Mesendoderm (in vitro differentiated cells): ENCODE measurements at places on chromosomes 6 and 20.

- no peak overlapping the region for H3K27ac ChIP-seq
- H3K36me3 ChIP-seq, result peaks cover 4% of the 10 kb centered on the region
- H3K4me1 ChIP-seq, result peaks cover 2% of the 10 kb centered on the region
- peak; percentile 64 for DNase-seq
- no peak overlapping the region for H3K4me3 ChIP-seq
These were observed 65.2 kb downstream of the TRAM2 start for GRCh38 chr6:52511572-52512151.

DNA sequence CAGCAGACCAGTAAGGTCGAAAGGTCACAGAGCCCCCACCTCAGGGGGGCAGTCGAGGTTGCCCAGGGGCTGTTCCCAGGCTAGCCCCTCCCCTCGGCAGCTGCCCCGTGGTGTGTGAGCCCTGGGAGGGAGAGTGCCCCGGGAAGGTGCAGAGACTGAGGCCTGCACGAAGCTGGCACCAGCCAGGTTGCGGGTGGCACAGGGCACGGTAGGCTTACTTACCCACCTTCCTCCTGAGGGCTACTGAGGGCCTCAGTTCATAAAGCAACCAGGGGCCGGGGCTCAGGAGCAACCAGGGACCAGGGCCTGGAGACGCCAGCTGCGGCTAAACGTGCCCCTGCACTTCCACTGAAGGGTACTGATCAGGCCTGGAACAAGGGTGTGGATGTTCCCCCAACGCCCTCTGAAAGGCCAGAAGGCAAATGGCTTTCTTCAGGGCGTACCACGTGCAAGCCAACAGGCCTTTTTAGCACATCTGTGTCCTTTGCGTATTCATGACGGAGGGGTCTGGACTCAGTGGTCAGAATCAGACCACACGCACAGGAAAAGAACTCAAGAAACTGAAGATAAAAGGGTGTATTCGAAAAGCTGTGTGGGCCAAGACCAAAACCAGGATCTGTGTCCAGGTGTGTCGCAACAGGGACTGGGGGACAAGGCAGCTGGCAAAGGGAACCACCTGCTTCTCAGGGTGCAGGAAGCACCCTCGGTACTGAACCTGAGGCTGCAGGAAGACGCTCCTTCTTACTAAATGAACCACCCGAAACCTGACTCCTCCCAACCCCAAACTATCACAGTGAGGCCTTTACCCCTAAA lies 24.5 kb upstream of the TCFL5 start:
- H3K4me3 ChIP-seq, result no peak overlapping the region
- no peak overlapping the region for H3K27ac ChIP-seq
- DNase-seq, result no peak
- no peaks in the 10 kb centered on the region for H3K27me3 ChIP-seq

- no peaks in the 10 kb centered on the region for H3K27me3 ChIP-seq
- H3K36me3 ChIP-seq, result no peaks in the 10 kb centered on the region
- peak; percentile 42 for DNase-seq
- H3K4me1 ChIP-seq, result no peaks in the 10 kb centered on the region
These were observed 7.6 kb upstream of the DEFB129 start for GRCh38 chr20:219290-220115.

GRCh38 chr6:45728674-45729073 lies 287.0 kb downstream of the CLIC5 start:
- no peaks in the 10 kb centered on the region for H3K4me1 ChIP-seq
- DNase-seq, result no peak
- H3K27ac ChIP-seq, result no peak overlapping the region
- no peaks in the 10 kb centered on the region for H3K36me3 ChIP-seq
- H3K27me3 ChIP-seq, result no peaks in the 10 kb centered on the region

- no peaks in the 10 kb centered on the region for H3K36me3 ChIP-seq
- H3K4me3 ChIP-seq, result no peak overlapping the region
- no peaks in the 10 kb centered on the region for H3K27me3 ChIP-seq
- DNase-seq, result no peak
These were observed 260.6 kb downstream of the ERMARD start for GRCh38 chr6:170012037-170012330.

DNA sequence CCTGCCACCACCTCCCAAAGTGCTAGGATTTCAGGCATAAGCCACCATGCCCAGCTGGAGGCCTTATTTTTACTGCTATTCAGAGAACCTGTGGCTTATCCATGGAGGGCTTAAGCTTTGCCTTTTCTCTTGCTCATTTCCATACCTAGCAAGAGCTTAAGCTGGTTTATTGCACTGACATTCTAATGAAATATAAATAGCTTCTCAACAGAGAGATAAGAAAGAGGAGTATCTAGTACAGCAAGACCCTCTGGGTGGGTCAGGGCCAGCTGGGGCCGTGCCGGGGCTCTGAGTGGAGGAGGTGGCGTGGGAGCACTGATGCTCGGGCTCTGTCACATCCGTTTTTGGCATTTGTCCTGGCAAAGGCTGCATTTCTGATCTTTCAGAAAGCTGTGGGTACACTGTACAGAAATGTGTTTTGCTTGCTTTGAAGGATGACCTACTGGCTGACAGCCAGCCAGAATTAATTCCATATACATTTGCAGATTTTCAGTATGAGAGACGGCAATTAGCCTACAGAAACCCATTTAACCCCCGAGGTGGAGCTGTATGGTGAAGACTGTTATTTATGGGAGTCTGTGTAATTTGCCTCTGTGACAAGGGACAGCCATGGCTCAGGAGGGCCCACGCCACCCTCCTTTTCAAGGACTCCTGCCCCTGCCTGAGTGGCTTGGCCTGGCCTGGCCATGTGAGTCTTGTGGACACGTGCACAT lies 181.6 kb upstream of the AKAP12 start:
- H3K36me3 ChIP-seq, result peaks cover 2% of the 10 kb centered on the region
- H3K27me3 ChIP-seq, result no peaks in the 10 kb centered on the region
- no peak overlapping the region for H3K4me3 ChIP-seq

DNA sequence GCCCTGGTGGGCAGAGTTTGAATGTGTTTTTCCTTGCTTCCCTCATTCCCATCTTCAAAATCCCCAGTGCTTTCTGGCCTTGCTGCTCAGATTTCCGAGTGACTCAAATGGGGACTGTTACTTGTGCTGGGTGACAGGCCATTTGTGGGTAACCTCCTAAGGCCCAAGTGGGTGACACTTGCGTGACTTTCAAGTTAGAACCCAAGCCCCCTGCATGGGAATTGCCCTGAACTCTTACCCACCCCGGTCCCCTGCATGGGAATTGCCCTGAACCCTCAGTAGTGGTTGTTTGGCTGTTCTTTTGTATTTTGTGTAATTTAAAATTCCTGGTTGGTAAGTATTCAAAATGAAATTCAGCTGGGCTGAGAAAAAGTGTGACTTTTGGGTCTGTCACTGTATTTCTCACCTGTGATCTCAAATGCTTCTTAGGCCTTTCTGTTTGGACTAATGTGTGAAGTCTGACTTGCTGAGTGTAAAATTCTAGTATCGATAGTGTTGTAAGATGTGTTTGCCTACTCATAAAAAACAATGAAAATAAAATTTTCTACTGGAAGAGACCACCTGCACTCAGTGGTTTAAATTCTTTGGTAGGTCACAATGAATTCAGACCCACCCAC lies 12.4 kb upstream of the RBM38 start:
- H3K27me3 ChIP-seq, result no peaks in the 10 kb centered on the region
- no peak overlapping the region for H3K27ac ChIP-seq
- H3K4me1 ChIP-seq, result no peaks in the 10 kb centered on the region
- no peak for DNase-seq
- H3K4me3 ChIP-seq, result no peak overlapping the region

DNA sequence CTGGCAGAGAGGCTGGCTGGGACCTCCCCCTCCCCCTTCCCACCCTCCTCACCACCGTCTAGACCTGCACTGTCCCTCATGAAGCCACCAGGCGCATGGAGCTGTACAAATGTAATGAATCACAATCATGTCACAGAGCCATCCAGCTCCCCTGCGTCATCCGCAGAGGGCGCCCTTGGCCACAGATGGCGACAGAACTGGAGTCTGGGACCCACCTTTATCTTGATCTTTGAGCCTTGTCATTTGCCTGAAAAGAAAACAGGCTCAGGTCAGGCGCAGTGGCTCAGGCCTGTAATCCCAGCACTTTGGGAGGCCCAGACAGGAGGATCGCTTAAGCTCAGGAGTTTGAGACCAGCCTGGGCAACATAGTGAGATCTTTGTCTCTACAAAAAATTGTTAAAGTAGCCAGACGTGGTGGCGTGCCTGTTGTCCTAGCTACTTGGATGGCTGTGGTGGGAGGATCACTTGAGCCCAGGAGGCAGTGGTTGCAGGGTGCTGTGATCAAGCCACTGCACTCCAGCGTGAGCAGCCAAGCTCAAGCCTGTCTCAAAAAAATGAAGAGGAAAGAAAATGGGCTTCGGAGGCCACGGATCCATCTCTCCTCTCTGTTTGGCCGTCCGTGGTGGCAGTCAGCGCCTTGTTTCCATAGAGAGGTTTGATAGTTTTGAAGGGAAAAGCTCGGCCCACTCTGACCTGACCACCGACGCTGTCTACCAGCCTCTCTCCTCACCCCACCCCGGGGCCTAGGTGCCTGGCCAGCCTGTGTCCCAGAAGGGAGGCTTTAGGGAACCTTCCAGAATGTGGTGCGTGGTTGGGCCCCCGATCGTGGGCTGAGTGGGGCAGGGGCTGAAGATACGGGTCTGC lies 6.2 kb downstream of the COL9A3 start:
- no peaks in the 10 kb centered on the region for H3K27me3 ChIP-seq
- H3K4me3 ChIP-seq, result no peak overlapping the region
- peaks cover 2% of the 10 kb centered on the region for H3K4me1 ChIP-seq
- DNase-seq, result peak; percentile 77
- peak overlapping the region; percentile 0 for H3K27ac ChIP-seq
- no peaks in the 10 kb centered on the region for H3K36me3 ChIP-seq

GRCh38 chr20:45935416-45936046 lies 1.0 kb downstream of the PCIF1 start:
- no peak for DNase-seq
- no peak overlapping the region for H3K27ac ChIP-seq
- peaks cover 7% of the 10 kb centered on the region for H3K36me3 ChIP-seq

DNA sequence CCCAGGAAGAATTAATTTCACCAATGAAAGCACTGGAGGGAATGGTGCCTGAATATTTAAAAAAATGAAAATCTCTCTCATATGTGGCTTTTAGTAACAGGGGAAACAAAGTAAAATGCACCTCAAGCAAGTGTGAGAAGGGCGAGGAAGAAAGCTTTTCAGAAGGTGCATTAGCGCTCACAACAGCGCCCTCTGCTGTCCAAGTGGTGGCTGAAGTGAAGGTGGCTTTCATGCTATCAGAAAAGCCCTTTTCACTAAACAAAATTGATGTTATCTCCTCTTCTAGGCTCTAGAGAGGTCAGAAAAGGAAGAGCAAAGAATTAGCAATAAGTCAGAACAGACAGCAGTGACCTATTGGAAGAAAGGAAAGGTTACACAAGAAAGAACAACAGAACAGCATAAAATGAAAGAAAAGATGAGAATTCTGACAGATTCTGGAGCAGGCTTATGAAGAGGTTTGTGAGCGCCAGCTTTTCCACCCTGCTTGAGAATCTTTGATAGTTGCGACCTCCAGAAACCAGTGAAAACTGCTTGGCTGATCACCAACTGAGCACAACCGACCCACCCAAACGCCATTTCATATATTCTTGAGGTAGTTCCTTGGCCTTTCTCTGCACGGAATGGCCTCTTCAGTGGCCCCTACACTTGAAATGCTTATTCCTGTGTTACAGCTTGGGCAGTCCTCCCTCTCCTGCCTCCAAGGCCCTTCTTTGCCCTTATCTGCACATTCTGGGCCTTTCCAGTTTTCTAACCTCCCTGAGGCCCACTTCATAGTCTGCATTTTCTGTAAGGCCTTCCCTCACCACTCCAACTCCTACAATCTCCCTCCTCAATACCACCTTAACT lies 45.3 kb downstream of the SMLR1 start:
- DNase-seq, result peak; percentile 78
- H3K27ac ChIP-seq, result no peak overlapping the region
- no peaks in the 10 kb centered on the region for H3K4me1 ChIP-seq
- no peak overlapping the region for H3K4me3 ChIP-seq

DNA sequence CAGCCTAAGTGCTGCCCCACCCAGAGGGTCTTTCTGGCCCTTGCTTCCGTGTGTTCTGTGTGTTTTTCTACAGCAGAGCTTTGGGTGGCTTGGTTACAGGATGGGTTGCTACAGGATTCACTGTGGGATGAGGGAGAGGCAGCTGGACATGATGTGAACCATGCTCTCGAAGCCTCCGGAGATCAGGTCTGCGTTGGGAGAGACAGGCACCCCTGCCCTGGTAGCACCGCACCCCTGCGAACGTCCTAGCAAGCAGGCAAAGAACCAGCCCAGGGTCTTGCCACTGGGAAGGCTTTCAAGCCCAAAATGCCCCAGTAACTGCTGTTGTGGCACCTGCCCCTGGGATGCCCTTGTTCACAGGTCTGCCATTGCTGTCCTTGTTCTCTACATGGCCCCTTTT lies 66.4 kb downstream of the IGF2R start:
- peaks cover 3% of the 10 kb centered on the region for H3K36me3 ChIP-seq
- H3K27ac ChIP-seq, result no peak overlapping the region
- no peaks in the 10 kb centered on the region for H3K4me1 ChIP-seq
- no peaks in the 10 kb centered on the region for H3K27me3 ChIP-seq
- no peak for DNase-seq
- H3K4me3 ChIP-seq, result no peak overlapping the region

GRCh38 chr6:131510094-131510493 lies 62.9 kb upstream of the ARG1 start:
- no peaks in the 10 kb centered on the region for H3K4me1 ChIP-seq
- peak; percentile 73 for DNase-seq
- H3K36me3 ChIP-seq, result no peaks in the 10 kb centered on the region
- no peak overlapping the region for H3K27ac ChIP-seq
- H3K4me3 ChIP-seq, result no peak overlapping the region

- no peak for DNase-seq
- no peaks in the 10 kb centered on the region for H3K27me3 ChIP-seq
- peaks cover 2% of the 10 kb centered on the region for H3K4me1 ChIP-seq
- H3K27ac ChIP-seq, result no peak overlapping the region
- no peaks in the 10 kb centered on the region for H3K36me3 ChIP-seq
These were observed 9.6 kb downstream of the CHD6 start for GRCh38 chr20:41608606-41609005.

DNA sequence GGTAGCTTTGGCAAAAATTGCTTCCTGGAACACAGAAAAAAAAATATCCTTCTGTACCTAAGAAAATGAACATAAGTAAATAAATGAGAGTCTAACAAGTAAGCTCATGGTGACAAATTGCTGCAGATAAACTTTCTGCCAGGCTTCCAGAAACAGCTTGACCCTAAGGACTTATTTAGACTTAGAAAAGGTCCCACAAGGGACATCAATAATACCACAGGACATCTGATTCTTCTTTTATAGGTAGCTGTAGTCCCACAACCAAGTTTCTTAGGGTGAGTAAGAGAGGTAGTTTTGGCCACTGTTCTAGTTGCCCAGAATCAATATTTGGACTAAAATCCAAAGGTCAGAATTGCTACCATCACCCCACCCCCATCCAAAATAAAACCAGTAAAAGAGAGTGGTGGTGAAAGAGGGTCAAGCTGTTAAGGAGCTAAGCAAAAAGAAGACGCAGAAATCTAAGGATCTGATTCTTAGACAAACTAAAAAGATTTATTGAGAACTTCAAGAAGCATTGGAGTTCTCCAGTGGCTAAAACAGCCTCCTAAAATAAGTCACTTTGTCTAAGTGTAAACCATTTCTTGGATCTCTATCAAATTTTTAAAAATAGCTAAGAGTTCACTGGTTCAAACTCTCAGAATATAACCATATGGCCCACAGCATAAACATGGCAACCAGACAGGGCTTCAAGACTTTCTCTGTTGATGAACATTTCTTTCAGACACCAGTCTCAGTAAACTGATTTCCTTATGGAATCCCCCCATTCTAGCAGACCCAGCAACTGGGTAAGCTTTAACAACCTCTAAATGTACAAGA lies 180.6 kb downstream of the PTPRK start:
- DNase-seq, result no peak
- H3K27ac ChIP-seq, result no peak overlapping the region
- no peaks in the 10 kb centered on the region for H3K27me3 ChIP-seq
- no peaks in the 10 kb centered on the region for H3K4me1 ChIP-seq
- no peak overlapping the region for H3K4me3 ChIP-seq

GRCh38 chr20:41342474-41343464 lies 2.1 kb downstream of the LPIN3 start:
- no peak overlapping the region for H3K4me3 ChIP-seq
- DNase-seq, result no peak
- peaks cover 2% of the 10 kb centered on the region for H3K27me3 ChIP-seq
- H3K4me1 ChIP-seq, result peaks cover 5% of the 10 kb centered on the region
